ENCODE measurements at places on chromosomes 1 and 21.

DNA sequence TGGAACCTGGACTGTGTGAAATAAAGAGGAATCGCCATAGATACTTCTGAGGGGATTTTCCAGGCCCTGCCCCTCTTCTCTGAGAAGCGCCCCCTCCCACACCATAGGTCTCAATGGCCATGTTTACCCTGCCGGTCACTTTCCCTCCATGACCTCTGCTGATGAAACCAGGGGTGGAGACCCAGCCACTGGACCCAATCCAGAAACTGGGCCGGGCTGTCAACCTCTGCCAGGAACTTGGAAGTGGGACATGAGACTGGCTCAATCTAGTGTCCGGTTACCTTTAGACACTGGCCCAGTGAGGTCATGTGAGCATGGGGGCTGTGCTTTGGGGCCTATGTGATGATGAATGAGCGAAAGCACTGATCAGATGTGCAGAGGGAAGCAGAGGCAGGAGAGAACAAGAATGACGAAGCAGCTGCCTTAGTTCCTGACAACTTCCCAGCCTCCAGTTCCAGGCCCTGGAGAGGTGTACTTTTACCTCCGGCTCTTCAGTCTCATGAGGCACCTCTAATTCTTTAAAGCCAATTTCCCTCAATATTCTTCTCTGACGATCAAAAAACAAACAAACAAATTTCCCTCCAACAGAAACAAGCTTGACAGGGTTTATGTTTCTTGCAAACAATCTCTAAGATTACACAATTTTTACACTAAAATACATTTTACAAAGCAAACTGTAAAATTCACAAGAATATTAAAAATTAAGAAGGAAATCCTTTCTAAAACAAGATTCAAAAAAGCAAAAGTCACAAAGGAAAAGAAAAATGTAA, 4.9 kb downstream of the ASAP3 start:
- no peak for DNase-seq

DNA sequence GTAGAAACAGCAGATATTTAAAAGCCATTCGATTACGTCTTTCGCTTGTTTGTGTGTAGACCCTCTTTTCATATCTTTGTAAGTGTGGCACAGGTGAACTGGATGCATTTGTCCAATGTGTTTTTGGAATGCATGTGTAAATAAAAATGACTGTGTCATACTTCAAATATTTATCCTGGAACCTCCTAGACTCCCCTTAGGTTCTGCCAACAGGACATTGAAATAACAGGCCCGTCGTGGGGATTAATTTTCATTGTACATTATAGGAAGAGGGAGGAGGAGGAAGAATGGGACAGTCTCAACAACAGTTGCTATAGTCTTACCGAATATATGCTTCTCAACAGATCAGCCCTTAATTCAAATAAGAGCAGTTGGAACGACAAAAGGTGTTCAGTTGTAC, 95.8 kb downstream of the PRKAB2 start:
- DNase-seq, result no peak

GRCh38 chr1:3460672-3461131, 6.2 kb downstream of the ARHGEF16 start:
- no peak for DNase-seq

GRCh38 chr1:87197156-87197555, 131.5 kb upstream of the LMO4 start:
- DNase-seq, result no peak

Measured in upper lobe of left lung (tissue), 6 donors.